ENCODE measurements at places on chromosomes 16 and 17.
A peak's percentile ranks its signal among the peaks of the same experiment; 100 is the strongest.

DNA sequence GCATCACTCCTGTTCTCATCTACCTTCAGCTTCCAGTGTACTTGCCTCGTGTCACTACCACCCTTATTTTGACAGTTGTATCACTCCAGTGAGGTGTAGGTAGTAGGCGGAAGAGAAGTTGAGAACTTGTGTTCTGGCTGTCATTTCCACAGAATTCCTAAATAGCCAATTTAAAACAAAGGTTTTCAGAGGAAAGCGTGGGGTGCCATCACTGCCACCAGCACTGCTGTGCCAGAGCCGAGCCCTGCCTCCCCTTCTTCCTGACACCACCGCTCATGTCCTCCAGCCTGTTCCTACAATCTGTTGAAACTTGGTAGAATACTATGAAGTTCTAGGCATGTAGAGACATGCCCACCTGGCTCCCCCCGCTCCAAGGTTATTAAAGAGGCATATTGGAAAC lies 215.8 kb downstream of the TANC2 start:
- no peak for DNase-seq

DNA sequence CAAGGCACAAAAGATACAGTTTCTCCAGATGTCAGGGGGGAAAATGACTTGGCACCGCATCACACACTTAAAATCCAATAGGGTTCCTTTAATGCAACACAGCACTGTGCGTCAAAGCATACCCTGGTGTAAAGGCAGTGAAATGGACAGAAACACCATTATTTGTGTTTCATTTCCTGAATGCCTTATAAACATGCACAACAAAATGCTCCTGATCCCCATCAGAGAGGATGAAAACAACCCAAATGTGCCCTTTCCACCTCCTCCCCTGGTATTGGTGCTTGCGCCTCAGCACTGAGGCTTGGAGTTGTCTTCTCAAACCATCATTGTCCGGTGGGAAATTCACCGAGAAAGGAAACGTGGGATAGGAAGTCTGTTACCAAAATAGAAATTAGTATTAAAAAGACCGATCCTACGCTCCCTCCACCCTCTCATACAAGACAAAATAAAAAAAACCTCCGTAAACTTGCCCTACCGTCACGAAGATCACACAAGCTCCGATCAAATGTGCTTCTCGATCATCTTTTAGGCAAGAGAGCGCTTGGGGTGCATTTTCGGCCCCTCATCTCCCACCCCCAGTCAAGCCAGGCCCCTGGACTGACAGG lies 722 bp downstream of the CDC27 start:
- no peak for DNase-seq

DNA sequence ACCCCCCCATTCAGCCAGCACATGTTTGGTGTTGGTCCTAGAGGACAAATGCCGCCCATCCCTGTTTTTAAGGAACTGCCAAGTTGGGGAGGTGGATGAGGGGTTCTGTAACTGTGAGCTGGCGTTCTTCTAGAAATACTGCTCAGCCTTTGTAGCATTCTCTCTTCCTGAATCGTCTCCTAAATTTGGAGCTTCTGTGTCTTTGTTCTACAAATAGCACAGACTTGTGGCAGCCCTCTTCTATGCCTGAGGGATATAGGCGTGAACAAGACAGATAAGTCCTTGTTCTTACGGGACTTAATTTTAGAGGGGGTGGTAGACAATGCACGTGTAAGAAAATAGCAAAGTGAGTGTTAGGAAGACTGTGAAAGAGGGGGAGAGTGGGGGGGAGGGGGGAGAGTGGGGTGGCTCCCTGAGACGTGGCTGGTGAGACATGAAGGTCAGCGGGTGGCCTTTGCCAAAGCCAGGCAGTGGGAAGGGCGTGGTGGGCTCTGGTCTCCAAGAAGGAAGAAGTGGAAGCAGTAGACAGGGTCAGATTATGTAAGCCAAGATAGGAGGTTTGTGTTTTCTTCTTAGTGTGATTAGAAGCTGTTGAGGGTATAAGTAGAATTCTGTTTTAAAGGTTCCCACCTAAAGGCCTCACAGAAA lies 9.9 kb downstream of the MFSD11 start:
- no peak for DNase-seq

DNA sequence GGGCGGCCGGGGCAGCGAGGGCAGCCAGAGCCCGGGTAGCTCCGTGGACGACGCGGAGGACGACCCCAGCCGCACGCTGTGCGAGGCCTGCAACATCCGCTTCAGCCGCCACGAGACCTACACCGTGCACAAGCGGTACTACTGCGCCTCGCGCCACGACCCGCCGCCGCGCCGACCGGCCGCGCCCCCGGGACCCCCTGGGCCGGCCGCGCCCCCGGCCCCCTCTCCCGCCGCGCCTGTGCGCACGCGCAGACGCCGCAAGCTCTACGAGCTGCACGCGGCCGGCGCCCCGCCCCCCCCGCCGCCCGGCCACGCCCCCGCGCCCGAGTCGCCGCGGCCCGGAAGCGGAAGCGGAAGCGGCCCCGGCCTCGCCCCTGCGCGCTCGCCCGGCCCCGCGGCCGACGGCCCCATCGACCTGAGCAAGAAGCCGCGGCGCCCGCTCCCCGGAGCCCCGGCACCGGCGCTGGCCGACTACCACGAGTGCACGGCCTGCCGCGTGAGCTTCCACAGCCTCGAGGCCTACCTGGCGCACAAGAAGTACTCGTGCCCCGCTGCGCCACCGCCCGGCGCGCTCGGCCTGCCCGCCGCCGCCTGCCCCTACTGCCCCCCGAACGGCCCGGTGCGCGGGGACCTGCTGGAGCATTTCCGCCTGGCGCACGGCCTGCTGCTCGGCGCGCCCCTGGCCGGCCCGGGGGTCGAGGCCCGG lies 36.1 kb upstream of the ZC3H18 start:
- peak; percentile 80 for DNase-seq

GRCh38 chr16:12323007-12323758 lies 346.6 kb downstream of the SNX29 start:
- no peak for DNase-seq

DNA sequence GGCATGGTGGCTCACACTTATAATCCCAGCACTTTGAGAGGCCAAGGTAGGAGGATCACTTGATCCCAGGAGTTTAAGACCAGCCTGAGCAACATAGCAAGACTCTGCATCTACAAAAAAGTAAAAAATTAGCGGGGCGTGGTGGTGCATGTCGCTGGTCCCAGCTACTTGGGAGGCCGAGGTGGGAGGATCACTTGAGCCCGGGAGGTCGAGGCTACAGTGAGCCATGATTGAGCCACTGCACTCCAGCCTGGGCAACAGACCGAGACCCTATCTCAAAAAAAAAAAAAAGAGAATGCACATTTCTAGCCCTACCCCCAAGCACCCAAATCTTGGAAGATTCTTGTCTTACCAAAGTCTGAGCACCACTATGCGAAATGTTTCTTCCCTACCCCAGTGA lies 15.6 kb upstream of the RHOT1 start:
- no peak for DNase-seq

- no peak for DNase-seq
Observed at GRCh38 chr16:54746596-54746995, 184.1 kb upstream of the IRX5 start.

GRCh38 chr17:4297351-4297750 lies 33.6 kb upstream of the ANKFY1 start:
- DNase-seq: no peak

DNA sequence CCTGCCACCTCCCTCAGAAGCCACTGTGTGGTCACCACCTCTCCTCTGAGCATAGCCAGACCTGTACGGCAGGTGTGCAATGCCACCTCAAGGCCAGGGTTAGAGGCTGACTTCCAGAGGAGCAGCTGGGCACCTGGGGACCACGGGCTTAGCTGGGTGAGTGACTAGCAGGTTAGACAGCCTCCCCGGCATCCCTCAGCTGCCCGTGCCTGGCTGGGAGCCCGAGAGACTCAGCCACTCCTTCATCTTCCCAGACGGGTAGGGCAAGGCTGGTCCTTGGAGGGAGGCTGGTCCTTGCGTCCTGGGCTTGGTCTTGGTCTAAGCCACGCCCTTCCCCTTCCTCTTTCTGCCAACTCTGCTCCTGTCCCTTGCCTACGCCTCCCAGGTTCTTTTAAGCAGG lies 7.8 kb downstream of the CRHR1 start:
- no peak for DNase-seq
